Stimulated activated CD8-positive, alpha-beta memory T cell treated with anti-CD3 and anti-CD28 coated beads, Interleukin-7, amount 100 ng/mL, for 1 hour (primary cell): ENCODE measurements at places on chromosomes 2 and 18.

DNA sequence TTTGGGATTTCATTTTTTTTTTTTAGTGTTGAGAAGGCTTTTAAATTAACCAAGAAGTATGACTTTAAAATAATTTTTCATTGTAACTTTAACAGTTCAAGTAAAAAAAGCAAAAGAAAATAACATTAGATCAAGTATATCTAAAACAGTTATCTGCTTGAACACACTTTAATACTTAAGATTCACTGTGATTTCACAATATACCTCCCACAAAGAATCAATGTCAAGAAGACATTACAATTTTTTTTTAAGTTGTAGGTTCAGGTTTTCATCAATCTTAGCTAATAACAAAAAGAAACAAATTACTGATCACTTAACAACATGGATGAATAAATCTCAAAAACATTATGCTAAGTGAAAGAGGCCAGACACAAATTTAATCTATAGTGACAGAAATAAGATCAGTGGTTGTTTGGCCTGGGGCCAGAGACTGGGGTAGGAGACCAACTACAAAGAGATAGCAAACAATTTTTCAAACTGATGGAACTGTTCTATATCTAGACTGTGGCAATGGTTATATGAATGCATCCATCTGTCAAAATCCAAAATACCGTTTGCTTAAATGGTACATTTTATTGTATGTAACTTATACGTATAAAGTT is 74.8 kb upstream of the FRZB start:
- DNase-seq, result no peak

- DNase-seq, result no peak
Observed at GRCh38 chr2:170106102-170106840, 71.7 kb upstream of the MYO3B start.

GRCh38 chr2:75018162-75018561 is 59.7 kb downstream of the POLE4 start:
- DNase-seq, result no peak

GRCh38 chr2:96225016-96225533 is 16.4 kb upstream of the STARD7 start:
- no peak for DNase-seq

DNA sequence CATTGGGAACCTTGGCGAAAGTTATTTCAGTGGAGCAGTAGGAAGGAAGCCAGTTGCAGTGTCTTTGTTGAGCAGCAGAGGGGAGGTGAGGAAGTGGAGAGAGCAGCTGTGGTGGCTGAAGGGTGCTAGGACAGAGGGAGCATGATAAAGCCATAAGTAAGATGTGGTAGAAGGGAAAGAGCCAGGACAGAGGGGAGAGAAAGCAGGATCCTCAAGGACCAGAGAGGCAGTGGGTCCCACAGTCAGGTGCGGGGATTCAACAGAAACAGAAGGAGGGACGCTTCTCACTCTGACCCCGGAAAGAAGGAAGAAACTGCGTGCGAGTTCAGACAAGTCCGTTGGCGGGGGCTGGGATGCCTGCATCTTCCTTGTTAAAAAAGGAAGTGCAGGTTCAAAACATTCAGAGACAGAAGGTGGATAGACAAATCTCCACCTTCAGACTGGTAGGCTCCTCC is at the start of gene CXCR2:
TSS of gene CXCR2 (plus strand) at position 403 of the 455 bp plus-strand sequence. CDS start 8,774 bp downstream, outside the sequence.
- no peak for DNase-seq

DNA sequence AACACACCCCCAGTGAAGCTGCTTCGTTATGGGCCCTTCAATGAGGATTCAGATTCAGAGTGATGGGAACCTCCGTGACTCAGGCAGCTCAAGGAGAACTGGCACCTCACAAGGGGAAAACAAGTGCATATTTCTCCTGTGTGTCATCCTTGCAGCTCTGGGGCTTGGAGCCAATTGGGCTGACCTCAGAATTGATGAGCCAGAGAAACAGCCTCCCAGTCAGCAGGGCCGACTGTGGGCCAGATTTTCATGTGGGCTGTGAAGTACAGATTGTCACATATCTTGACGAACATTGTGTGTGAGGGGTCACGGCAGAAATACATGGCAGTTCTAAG is 189.6 kb upstream of the SP5 start:
- no peak for DNase-seq

DNA sequence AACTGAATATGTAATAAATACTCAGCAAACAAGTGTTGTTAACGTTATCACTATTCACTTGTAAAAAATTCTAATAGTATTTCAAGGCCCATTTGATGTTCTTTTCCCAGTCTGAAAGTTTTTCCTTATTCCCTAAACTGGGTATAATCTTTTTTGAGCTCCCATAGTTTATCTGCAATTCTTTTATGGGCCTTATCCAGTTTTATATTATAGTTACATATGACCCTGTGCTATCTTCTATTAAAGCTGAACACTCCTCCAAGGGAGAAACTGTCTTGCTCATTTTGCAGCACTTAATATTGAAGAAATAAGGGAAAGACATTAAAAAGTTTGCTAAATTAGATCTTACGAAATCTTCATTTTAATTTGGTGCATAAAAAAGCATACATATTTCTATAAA is 13.9 kb downstream of the PELI1 start:
- DNase-seq, result no peak

GRCh38 chr2:25700221-25700660 is 26.9 kb upstream of the DTNB start:
- DNase-seq, result no peak
